Left renal cortex interstitium (tissue), 4 donors: ENCODE measurements at places on chromosomes 12 and 14.

DNA sequence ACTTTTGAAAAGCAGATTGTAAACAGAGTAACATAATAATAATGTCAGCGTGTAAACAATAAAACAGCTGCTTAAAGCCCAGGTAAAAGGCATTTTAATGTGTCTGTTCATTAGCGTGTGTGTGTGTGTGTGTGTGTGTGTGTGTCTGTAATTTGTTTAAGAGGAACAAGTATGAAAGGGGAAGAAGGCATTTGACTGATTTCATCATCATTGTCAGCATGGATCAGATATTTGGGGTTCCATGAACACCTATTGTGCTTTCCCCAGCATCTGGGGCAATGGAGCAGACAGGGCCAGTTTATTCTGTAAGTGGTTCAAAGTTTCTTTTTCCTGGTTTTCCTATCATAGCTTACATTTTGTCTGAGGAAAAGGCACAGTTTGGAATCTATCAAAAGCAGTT, 28.9 kb downstream of the SLC25A21 start:
- DNase-seq = no peak

- DNase-seq = no peak
Measured at GRCh38 chr12:76006028-76006925, 25.3 kb downstream of the PHLDA1 start.

DNA sequence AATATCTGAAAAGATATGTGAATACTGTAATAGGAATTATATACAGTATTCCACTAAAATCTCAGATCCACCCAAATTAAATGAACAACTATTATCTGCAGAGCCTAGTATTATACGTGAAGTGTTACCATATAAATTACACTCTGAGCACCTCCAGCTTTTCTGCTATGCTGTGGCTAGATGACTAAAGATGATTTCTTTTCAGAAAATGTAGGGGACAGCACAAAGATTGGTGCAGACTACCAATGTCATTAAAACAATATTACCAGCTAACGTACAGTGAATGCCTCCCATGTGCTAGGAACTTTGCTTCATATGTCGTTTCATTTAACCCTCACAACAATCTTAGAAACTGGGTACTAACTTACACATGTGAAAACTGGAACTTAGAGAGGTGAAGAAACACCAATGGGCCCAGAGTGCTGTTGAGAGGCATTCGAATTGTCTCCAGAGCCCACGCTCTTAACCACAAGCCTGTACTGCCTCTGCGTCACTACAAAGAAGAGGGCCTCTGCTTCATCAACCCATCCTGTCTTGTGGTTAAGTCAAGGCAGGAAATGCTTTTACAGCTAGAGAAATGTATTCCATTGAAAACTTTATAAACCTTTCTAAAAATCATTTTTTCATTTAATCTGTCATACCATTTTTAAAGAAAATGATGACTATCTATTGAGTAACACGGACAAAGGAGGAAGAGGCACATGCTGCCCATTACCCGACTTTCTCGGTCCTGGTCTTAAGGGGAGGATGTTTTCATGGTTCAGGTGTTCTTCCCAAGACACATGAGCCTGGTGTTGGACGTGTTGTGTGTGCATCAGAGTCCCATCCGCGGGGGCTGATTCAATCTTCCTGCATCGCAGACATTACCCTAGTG, 1.3 kb downstream of the GPR65 start:
- DNase-seq = no peak

DNA sequence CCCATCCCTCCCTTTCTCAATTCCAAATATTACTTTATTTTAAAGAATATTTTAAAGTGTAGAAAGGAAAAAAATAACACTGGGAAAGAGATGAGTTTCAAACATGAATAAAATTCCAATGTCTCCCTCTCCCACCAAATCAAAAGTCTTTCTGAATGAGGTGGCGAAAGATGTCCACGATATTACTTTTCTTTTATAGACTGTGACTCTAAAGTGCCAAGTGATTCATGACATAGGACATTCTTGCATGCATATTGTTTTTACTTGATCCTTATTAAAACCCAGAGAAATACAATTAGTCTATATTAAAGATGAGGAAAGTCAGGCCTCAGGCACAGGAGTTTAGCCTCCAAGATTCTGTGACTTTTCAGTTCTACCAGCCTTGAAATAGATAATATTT, 16.0 kb upstream of the LUM start:
- no peak for DNase-seq

DNA sequence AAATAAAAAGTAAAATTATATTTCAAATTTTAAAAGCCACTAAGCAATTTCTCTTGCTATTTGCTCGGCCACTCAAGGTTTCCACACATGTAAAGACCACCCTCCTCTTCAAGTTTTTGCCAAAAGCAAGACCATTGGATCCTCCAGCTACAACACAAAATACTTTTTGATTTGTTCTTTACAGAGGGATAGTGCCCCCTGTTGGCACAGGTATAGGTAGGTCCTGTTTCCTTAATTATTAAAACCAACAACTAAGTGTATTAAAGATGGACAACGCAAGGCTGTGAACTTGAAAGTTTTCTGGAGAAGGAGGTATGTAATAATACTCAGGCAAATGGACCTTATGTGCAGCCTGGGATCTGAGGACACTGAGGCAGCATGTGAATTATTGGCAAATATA, 23.8 kb downstream of the ATP6V1D start:
- no peak for DNase-seq

GRCh38 chr12:110637869-110638441, 24.0 kb downstream of the TCTN1 start:
- no peak for DNase-seq
